ENCODE measurements at places on chromosomes 2 and 18.

DNA sequence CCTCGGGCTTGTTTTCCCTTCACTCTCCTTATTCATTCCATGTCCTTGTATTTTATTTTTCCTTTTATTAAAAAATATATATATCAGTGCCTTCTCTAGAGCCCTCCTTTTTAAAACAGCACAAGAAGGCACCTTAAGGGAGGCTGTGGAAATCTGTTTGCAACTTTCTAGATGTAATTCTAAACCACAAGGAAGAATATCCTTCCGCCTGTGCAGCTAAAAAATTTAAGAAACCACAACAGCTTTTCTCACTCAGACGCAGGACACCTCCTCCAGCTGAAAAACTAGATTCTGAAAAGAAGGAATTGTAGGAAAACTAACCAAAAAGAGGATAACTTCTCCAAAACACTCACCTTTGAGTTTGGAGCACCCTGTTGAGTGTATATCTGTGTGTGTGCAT, 142.2 kb downstream of the BCL11A start:
- no peak for DNase-seq

- DNase-seq: no peak
Measured at GRCh38 chr2:149399934-149400615, 69.7 kb downstream of the LYPD6 start.

DNA sequence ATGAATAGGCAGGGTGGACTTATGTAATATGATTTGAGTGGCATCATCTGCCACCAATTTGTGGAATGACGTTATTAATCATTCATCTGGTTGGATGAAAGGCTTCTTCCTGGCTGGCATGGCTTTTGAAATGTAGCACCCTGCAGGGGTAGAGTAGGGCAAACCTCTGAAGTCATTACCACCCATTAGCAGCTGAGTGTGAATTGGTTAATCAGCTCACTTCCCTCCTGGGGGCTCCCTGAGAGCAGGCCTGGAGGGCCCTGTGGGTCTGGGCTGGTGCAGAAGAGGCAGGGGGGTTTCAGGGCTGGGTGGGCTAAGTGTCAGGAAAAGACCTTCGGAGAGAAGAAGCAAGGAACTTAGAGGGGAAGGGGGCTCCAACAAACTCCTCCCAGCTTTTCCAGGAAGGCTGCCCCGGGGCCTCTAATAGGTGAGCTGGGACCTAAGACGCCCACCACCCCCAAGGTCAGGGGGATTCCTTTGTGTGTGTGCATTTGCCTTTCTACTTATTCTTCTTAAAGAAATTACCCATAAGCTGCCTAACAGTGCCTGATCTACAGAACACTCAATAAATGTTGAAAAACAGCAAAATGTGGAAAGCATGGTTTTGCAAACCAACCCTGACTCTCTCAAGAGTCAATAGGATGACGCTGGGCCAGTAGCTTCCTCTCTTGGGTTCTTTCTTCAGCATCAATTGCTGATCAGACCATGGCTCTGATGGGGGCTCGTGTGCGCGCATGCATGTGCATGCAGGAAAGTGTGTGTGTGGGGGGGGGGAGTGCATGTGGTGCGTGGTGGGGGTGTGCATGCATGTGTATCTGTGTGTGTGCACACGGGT, 49.7 kb upstream of the ZNF516 start:
- DNase-seq: no peak

- no peak for DNase-seq
Measured at GRCh38 chr2:36403675-36404230, 48.2 kb downstream of the CRIM1 start.

DNA sequence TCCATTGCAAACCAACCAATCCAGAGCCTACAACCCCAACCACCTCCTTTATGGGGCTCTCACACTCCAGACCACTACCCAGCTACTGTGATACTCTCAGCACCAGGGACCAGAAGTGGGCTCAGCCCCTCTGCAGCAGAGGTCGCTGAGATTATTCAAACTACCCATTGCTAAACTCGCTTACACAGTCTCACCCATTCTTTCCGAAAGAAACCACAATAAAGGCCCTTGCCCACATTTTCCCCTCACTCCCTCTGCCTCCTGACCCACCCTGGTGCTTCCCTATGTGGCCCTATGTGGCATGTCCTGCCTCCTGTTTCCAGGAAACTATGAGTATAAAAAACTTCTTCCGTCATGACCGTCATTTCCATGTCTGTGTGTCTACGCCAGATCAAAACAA, 10.7 kb downstream of the TEX51 start:
- no peak for DNase-seq

GRCh38 chr2:169693360-169693759, 845 bp downstream of the CFAP210 start:
- DNase-seq: no peak

GRCh38 chr2:232449964-232450363, 6.0 kb upstream of the ALPI start:
- DNase-seq: no peak

DNA sequence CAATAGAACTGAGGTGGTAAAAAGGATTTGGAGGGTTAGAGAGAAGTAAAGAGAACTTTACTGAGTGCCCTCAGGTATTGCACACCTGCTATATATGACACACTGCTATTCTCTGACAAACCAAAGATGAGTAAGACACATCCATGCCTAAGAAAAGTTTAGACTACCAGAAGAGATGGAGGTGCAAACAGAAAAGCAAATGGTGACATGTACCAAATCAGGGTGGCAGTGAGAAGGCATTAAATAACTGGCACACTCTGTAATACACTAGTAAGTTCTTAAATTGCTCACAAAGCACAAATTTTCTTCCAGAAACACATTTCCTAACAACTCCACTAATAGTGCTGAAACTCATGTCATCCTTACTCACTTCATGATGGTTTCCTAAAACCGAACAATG, 88.6 kb downstream of the KCTD18 start:
- DNase-seq: no peak

GRCh38 chr2:174335988-174336500, 1.3 kb downstream of the SP9 start:
- DNase-seq: no peak

DNA sequence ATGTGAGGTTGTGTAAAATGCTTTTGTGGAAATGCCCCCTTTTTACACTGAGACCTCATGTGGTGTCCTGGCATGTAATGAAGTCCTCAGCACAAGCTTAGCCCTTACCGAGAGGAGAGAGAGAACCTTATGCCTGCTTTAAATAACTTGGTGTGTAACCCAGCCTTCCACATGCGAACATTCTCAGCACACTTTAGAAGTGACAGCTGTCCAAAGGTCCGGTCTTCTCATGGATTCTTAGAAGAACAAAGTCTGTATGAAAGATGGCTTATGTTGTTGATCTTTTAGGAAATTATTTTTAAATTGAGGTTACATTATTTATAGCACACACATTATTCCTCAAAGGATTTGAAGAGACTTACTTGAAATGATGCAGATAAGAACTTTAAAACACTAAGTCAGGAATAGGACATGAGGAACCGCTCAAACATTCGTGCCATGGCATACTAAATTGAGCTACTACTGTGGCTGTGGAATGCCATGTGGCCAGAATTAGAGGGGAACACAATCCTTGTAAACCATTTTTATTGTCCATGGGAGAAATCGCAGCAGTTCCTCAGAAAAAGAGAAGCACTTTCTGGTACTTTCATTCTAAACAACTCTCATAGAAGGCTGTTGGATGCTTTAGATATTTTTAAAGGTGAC, 79.6 kb downstream of the WDSUB1 start:
- no peak for DNase-seq

DNA sequence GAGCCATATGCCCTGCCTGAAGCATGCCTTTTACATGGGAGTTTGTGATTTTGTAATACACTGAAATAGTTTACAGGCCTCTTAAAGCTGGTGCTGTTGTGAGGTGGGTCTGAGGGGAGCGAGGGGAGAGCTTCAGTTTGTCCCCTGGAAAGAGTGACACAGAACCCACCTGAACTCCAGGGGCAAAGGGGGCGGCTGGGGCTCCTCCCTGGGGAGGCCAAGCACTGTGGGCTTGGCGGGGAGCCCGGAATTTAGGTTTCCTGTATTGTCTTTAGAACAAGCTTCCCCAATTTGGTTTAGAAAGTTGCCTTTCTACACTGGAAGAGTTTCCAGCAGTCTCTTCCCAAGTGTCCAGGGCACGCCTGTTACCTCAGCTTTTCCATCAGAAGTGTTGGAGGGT, 75.7 kb downstream of the VAPA start:
- DNase-seq: no peak

GRCh38 chr2:862731-863466, 87.8 kb upstream of the SNTG2 start:
- DNase-seq: no peak

- DNase-seq: no peak
Measured at GRCh38 chr2:127411653-127412369, 6.4 kb upstream of the PROC start.

- DNase-seq: no peak
Measured at GRCh38 chr18:71902482-71902881, 641.7 kb downstream of the CBLN2 start.

GRCh38 chr2:113255140-113256070, 23.3 kb downstream of the PAX8 start:
- DNase-seq: no peak

- no peak for DNase-seq
Measured at GRCh38 chr2:33380719-33381118, 95.7 kb upstream of the RASGRP3 start.

DNA sequence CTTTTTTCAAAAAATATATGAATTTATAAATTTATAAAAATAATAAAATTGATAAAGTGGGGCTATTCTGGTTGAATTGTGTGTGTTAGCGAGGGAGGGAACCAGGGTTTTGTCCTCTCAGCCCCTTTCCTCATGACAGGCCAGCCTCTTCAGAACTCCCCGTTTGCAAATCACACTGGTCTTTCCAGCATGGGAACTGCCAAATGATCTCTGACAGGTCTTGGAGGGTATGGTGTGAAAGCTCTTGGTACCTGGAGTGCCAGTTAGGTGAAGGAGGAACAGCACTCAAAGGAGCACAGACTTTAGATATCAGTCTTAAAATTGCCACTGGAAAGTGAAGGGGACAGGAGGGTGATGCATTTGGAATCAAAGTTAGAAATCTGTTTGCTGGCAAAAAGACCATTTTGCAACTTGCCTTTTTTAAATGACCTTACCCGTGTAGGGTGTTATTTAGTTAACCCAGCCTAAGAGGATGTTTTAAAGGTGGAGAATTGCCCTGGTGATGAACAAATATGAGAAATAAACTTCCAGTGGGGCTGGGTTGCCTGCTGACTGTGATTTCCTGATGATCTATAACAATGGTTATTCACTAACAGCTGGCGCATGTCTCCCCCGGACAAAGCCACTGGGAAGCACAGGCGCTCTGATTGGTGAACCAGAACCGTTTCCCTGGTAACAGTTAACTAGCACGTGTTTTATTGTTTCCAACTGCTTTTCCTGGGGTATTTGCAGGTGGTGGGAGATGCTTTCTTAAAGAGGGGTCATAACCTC, 85.3 kb upstream of the EFEMP1 start:
- no peak for DNase-seq

- no peak for DNase-seq
Measured at GRCh38 chr2:195320413-195320973, 336.5 kb upstream of the SLC39A10 start.

- DNase-seq: no peak
Measured at GRCh38 chr2:18209934-18210639, 331.6 kb downstream of the KCNS3 start.

- no peak for DNase-seq
Measured at GRCh38 chr2:58146707-58147106, 94.4 kb downstream of the FANCL start.

- DNase-seq: no peak
Measured at GRCh38 chr2:56099963-56100362, 83.8 kb upstream of the CCDC85A start.

- DNase-seq: no peak
Measured at GRCh38 chr18:48933578-48934414, 17.0 kb downstream of the SMAD7 start.

- DNase-seq: no peak
Measured at GRCh38 chr2:157258520-157259326, 1.2 kb downstream of the GALNT5 start.

- no peak for DNase-seq
Measured at GRCh38 chr2:196962325-196962724, 35.8 kb upstream of the PGAP1 start.

DNA sequence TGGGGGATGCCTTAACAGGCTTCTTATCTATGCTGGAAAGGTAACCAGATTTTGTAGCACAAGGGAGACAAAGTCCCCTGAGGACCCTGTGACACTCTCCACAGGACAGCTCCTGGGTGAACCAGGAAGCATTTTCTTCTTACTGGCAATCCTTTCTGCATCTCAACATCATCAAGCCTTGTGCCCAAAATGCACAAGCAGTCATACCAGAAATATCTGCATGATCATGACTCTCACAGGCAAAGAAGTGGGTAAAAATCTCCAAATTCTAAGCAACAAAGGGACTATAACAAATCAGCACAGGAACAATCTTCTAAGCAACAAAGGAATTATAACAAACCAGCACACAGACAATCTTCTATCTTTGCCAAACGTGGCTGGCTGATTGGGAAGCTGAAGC, 99.1 kb upstream of the CD226 start:
- no peak for DNase-seq

DNA sequence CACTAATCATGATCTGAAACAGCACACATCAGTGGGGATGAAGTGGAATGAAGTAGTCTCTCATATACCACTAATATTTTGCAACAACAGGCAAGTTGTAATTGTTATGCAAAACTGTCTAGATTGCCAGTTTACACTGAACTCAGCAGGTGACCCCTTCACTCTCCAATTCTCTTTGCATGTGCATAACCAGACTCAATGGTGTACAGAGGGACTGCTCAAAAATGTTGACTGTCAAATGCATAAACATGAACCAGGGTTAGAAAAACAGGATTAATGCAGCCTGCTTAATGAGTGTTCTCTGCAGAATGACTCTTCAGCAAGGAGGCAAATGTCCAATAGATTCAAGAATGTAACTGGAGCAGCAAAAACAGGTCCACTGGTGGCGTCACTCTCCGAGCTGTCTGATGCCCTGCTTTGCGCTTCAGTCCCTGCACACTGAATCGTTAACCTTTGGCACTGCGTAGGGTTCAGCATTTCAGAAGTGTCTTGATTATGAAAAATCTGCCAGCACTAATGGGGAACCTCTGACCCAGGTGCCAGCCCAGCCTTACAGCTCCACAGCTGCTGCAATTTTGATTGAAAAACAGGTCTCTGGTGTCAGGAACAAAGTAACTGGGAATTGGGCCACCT, 209.3 kb downstream of the TDRD15 start:
- no peak for DNase-seq

GRCh38 chr2:47528455-47528854, 125.5 kb downstream of the MSH2 start:
- no peak for DNase-seq
